Smooth muscle cell of the pulmonary artery (primary cell): ENCODE measurements at places on chromosomes 12 and 14. TPM values are rescaled to one million over a fixed set of nuclear protein-coding genes. Genes with fewer than 3 reads are reported as not detected.

Gene BATF
- total RNA-seq, result 0.26 TPM in 1 of 2 replicates, not detected in the other

Gene FOXN4
- not detected in 2 replicates for total RNA-seq

Gene GXYLT1
- 9.0 and 11.7 TPM in 2 replicates for total RNA-seq

Gene MIP
- total RNA-seq, result 0.13 TPM in 1 of 2 replicates, not detected in the other

Gene SYNDIG1L
- under 0.01 TPM in 1 of 2 replicates, not detected in the other for total RNA-seq

Gene OR11H12
- total RNA-seq, result not detected in 2 replicates

Gene CLEC2A
- total RNA-seq, result not detected in 2 replicates

Gene KLHDC2
- total RNA-seq, result 93.6 and 97.5 TPM in 2 replicates

Gene PMCH
- 0.30 and 0.39 TPM in 2 replicates for total RNA-seq

Gene COX8C
- total RNA-seq, result not detected in 2 replicates

Gene LRIG3
- total RNA-seq, result 24.5 and 29.3 TPM in 2 replicates

Gene GRIN2B
- total RNA-seq, result not detected in 2 replicates

Gene PPP4R4
- total RNA-seq, result 0.33 and 1.4 TPM in 2 replicates

Gene SERPINA5
- total RNA-seq, result 0.03 and 0.33 TPM in 2 replicates

Gene EEF1AKMT3
- total RNA-seq, result 6.1 and 10.7 TPM in 2 replicates

Gene CCDC38
- not detected in 2 replicates for total RNA-seq

Gene KCNA5
- total RNA-seq, result not detected in 2 replicates

Gene ALDH2
- 39.2 and 56.9 TPM in 2 replicates for total RNA-seq

Gene ITGA5
- 589 and 1,116 TPM in 2 replicates for total RNA-seq

Gene EPYC
- not detected in 2 replicates for total RNA-seq
